Peyer's patch (tissue), 4 donors: ENCODE measurements at places on chromosomes 7 and 10. TPM values are rescaled to one million over a fixed set of nuclear protein-coding genes. Genes with fewer than 3 reads are reported as not detected.

GRCh38 chr7:110987127-110987693, 103.7 kb upstream of the LRRN3 start:
- no peak overlapping the region for H3K27ac ChIP-seq
- H3K36me3 ChIP-seq = no peaks in the 10 kb centered on the region
- no peak for DNase-seq
- no peak overlapping the region for H3K4me3 ChIP-seq

DNA sequence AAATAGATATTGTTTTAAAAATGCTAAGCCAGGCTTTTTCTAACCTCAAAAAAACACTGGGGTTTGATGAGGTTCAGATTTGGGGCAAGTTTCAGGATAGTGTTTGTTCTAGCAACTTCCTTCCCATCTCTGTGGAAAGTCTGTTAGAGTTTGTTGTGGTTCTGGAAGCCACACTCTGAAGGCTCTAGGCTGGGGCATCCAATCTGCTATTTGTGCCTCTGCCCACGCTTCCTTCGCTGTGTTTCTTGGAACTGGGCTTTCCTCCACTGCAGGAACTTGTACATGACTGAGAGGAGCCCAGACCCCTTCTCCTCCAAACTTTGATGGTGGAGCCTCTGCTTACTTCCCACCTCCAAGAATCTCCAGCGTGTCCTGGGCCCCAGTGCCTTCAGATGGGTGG, 108.5 kb upstream of the SLC25A13 start:
- no peaks in the 10 kb centered on the region for H3K27me3 ChIP-seq
- no peaks in the 10 kb centered on the region for H3K4me1 ChIP-seq
- H3K27ac ChIP-seq = no peak overlapping the region
- no peak for DNase-seq

- no peak overlapping the region for H3K4me3 ChIP-seq
- no peak for DNase-seq
- H3K4me1 ChIP-seq = no peaks in the 10 kb centered on the region
Observed at GRCh38 chr10:26423722-26424121, 14.4 kb upstream of the APBB1IP start.

GRCh38 chr10:79084972-79085597, 16.3 kb downstream of the ZMIZ1 start:
- H3K27ac ChIP-seq = peak overlapping the region; percentile 77
- H3K4me3 ChIP-seq = no peak overlapping the region
- H3K36me3 ChIP-seq = no peaks in the 10 kb centered on the region
- H3K27me3 ChIP-seq = no peaks in the 10 kb centered on the region
- peaks cover 10% of the 10 kb centered on the region for H3K4me1 ChIP-seq
- peak; percentile 62 for DNase-seq

DNA sequence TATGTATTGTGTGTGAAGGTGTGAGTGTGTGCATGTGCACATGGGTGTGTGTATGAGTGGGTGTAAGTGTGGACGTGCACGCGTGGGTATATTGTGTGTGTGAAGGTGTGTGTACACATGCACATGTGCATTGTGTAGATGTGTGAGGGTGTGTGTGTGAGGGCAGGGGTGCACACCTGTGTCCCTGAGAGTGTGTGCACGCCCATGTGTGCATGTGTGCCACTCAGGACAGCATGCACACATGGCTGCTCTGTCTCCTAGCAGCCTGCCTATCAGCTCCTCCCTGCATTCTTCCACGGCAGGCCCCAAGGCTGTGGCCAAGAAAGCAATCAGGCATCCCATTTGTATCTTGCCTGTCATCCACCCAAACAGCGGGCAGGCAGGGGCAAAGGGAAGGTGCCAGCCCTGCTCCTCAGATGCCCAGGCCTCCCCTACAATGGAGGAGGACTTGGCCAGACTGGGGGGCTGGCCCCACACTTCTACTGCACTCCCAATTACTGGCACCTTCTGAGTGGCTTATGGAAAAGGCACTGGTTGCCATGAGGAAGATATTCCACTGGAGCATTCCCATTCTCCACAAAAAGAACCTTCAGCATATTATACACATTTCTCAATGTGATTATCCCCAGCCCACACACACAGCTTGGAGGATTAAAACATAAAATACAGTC, 380.4 kb upstream of the ZMIZ1 start:
- H3K27me3 ChIP-seq = no peaks in the 10 kb centered on the region
- H3K4me1 ChIP-seq = no peaks in the 10 kb centered on the region
- no peak overlapping the region for H3K4me3 ChIP-seq
- DNase-seq = no peak
- H3K36me3 ChIP-seq = no peaks in the 10 kb centered on the region

DNA sequence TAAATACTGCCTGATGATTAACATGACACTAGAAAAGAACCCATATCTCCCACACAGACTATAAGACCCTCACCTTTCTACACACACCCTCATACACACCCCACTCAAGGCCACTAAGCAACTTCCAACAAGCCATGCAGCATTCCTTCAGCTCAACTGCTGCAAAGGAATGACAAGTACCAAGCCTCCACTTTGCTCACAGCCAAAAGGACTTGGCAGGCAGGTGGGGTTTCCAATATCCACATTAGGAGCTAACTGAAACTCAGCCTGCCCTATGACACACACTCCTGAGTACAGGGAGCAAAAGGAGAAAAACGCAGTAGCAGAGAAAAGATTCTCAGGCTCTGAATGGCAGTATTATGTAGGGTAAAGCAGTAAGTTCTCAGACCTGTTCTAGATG, 13.4 kb downstream of the USP54 start:
- no peak overlapping the region for H3K27ac ChIP-seq
- no peaks in the 10 kb centered on the region for H3K4me1 ChIP-seq
- H3K36me3 ChIP-seq = no peaks in the 10 kb centered on the region
- no peaks in the 10 kb centered on the region for H3K27me3 ChIP-seq

- DNase-seq = no peak
- H3K27ac ChIP-seq = peak within 1 kb of the TSS; percentile 16
- H3K4me1 ChIP-seq = no peaks in the 10 kb centered on the region
Observed at GRCh38 chr10:121988361-121989324, at the start of gene TACC2. TACC2 (plus strand) TSS chr10:121989163; CDS start chr10:122021982, 32,819 bp downstream.

Gene BPGM
- total RNA-seq = 5.8 TPM

Gene GRK5
- total RNA-seq = 61.9 TPM

Gene GPR85
- total RNA-seq = not detected

Gene HOXA7
- total RNA-seq = 3.3 TPM
